ENCODE measurements at places on chromosomes 2 and 18. TPM values are rescaled to one million over a fixed set of nuclear protein-coding genes. Genes with fewer than 3 reads are reported as not detected.

DNA sequence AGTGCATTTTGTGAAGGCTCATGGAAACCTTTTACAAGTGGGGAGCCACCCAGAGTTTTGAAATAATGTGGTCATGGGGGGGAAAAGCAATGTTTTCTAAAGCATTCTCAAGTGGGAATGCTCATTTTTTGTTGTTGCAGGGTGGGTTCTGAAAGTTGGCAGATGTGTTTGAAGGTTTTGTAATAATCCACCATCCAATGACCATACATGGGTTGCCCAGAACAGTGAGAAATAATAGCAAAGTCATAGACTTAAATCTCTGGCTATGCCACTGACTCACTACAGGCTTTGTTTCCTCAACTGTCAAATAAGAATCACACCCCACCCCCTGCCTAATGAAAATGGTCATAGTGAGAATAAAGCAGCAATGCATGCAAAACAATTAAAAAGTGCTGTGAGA, 2.9 kb downstream of the DSG3 start:
- DNase-seq, result no peak

GRCh38 chr18:46627136-46627535, 29.9 kb downstream of the LOXHD1 start:
- DNase-seq, result no peak

DNA sequence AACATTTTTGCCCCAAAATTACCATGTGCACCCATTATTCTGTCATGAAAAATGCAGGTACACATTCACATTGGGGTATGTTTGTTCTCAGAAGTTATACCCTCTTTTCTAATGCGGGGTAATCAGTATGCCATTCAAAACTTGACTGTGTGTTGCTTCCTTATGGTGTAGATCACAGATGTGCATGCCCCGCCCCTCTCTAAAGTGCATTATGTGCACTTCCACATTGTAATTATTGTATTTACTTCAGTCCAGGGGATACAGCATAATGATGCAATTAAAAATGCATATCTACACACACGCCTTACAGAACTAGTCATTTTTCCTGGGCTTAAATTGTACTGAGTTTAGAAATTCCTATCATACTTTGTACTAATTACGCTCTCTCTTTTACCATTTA, 48.8 kb downstream of the SLC9A2 start:
- no peak for DNase-seq

DNA sequence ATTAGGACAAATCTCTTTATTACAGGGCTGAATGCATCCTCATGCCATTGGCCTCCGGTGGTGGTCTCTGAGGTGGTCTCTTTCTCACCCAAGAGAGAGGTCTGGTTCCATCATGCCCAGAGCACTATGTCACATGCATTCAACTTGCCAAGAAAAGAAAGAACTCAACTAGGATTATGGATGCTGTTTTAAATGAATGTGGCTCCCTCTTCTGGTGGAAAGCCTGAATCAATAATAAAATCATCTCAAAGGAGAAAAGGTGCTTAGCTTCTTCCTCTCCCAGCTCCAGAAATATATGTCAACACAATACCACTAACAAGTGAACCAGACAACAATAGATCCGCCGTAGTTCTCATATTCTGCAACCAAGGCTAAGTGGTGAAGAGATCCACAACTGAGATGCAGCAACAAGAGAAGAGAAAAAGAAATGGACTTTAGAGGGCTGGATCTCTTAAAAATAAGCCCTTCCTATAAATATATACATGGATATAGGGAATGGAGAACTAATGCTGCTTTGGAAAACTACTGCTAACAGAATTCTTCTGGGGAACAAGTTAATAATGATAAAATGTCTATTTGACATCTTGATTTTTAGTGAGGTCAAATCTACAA, 396.8 kb downstream of the NCKAP5 start:
- DNase-seq, result no peak

GRCh38 chr2:241857041-241857541, 1.6 kb downstream of the PDCD1 start:
- no peak for DNase-seq

- DNase-seq, result no peak
These were observed 26.0 kb downstream of the TLK1 start for GRCh38 chr2:171134624-171135230.

Gene CD8B
- not detected for total RNA-seq

Gene PLGLB1
- total RNA-seq, result 2.7 TPM
